Endothelial cell of umbilical vein (primary cell): ENCODE measurements at places on chromosomes 3 and 15.
A peak's percentile ranks its signal among the peaks of the same experiment; 100 is the strongest.

DNA sequence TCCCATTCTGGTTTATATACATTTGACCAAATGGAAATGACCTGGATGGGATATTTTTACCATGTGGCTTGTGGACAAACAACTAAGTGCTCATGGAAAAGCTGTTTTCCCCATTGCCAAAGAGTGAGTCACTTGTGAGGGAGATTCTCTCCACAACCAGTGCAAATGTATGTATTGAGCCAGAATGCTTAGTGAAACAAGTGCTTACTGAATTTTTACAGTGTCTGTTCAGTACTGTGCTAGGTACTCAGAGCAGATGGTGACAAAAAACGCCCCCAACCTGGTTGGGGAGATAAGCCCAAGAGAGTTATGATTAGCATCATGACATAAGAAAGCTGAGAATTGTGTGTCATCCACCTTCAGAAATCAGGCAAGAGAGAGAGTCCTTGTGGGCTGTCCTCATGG, 2.3 kb downstream of the CHP1 start:
- DNase-seq = peak; percentile 45
- H3K27me3 ChIP-seq = no peaks in the 10 kb centered on the region
- peaks cover 15% of the 10 kb centered on the region for H3K4me1 ChIP-seq
- H3K4me3 ChIP-seq = no peak overlapping the region
- H3K27ac ChIP-seq = no peak overlapping the region
- no peaks in the 10 kb centered on the region for H3K36me3 ChIP-seq

DNA sequence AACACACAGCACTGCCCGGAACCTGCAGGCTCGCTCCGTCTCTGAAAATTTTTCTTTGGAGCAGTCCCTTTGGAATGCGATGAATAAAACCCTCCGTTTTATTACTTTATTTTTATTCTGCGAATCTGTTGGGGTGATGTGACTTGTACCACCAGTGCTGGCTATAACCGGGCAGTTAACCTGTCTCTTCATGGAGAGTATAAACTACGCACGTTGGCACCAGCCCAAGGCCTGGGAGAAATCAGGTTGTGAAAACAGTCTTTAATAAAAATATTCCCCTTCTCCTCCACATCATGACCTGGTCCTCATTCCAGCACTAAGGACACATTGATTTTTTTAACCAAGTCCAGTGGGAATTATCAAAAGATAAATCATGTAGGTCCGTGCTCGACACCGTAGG, 116.8 kb downstream of the WNT5A start:
- DNase-seq = no peak
- H3K36me3 ChIP-seq = no peaks in the 10 kb centered on the region
- H3K27me3 ChIP-seq = no peaks in the 10 kb centered on the region
- H3K4me3 ChIP-seq = no peak overlapping the region
- H3K4me1 ChIP-seq = no peaks in the 10 kb centered on the region

DNA sequence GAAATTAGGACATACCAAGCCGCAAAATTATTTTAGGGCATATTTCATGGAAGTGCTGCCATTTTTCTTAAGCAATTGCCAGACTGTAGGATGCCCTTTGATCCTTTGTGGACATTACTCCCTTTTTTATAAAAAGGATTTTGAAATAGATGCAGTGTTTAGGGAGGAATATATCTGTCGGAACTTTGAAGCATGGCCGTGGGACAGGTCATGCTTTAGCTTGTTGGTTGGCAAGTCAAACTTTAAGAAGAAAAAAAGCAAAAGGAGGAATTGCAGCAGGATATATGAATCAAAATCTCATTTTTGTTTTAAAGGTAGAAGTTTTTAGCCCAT, 122.1 kb downstream of the MCTP2 start:
- no peak overlapping the region for H3K4me3 ChIP-seq
- no peaks in the 10 kb centered on the region for H3K4me1 ChIP-seq
- H3K36me3 ChIP-seq = no peaks in the 10 kb centered on the region
- no peak for DNase-seq
- H3K27ac ChIP-seq = no peak overlapping the region

DNA sequence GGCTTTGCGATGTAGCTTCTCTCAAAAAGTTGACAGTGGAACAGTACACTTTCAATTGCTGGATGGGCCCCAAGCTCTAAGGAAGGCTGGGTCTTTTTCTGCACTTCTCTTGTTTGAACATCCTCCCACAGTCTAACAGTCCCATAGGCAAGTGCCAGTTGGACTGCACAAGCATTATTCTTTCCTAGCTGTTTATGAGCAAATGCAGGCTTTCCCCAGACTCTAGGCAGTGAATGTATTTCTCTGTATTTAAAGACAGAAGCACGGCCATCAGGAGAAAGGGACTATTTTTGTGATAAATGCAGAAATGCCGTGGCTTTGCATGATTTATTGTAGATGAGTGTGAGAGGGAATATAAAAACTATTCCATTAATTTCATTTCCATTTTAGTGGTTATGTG, 539.3 kb upstream of the LMCD1 start:
- DNase-seq = no peak
- H3K4me1 ChIP-seq = no peaks in the 10 kb centered on the region
- H3K4me3 ChIP-seq = no peak overlapping the region
- H3K27me3 ChIP-seq = no peaks in the 10 kb centered on the region
